Hematopoietic multipotent progenitor cell treated with erythropoietin and hydrocortisone succinate and interleukin-3 and kit ligand, for 15 days (in vitro differentiated cells): ENCODE measurements at places on chromosomes 12 and 14.
A peak's percentile ranks its signal among the peaks of the same experiment; 100 is the strongest.

GRCh38 chr14:90419200-90419599, 22.4 kb downstream of the CALM1 start:
- DNase-seq, result no peak

DNA sequence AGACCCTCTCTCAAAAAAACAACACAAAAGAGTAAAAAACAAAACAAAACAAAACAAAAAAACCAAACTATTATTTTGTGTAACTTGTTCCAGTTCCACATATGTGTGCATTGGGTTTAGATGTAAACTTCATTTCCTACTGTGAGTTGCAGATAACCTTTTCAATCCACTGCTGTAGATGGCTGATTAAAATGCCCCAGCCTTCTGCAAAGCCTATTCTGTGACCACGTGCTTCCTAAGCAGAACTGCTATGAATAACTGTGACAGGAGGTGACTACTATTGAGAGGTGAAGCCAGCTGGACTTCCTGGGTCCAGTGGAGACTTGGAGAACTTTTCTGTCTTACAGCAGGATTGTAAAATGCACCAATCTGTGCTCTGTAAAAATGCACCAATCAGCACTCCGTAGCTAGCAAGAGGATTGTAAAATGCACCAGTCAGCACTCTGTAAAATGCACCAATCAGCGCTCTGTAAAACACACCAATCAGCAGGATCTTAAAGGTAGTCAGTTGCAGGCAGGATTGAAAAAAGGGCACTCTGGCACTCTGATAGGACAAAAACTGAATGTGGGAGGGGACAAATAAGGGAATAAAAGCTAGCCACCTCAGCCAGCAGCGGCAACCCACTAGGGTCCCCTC, 10.3 kb upstream of the ELK3 start:
- DNase-seq, result no peak

DNA sequence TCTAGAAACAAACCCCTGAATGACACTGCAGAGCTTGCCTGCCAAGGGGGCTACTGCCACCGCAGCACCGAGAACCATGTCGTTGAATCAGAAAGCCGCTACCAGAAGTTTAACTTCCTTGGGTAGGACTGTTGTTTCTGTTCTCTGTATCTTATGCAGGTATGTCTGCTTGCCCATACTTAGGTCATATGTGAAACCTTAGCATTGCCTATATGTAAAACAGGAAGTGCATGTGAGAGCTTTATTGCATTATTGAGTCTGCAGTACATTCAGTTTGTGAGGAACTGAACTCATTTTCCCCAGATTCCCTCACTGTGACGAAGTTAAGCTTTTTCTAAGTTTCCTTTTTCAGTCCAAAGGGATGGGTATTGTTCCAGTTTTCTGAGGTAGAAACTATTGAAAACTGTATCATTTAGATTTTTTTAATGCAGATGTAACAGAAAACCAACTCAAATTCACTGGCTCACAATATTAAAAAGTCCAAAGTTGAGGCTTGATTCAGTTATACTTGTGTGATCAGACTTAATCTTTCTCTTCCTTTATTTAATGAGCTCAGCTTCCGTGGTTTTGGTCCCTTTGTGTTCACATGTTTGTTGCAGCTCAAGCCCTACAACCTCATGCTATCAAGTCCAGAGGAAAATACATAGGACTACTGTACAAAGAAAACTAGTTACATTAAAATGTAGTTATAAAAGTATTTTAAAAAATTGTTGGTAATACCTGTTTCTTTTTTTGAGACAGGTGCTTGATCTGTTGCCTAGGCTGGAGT, 6.9 kb downstream of the FBXO34 start:
- DNase-seq, result no peak

GRCh38 chr12:95820096-95820703, 29.6 kb upstream of the NTN4 start:
- peak; percentile 38 for DNase-seq

DNA sequence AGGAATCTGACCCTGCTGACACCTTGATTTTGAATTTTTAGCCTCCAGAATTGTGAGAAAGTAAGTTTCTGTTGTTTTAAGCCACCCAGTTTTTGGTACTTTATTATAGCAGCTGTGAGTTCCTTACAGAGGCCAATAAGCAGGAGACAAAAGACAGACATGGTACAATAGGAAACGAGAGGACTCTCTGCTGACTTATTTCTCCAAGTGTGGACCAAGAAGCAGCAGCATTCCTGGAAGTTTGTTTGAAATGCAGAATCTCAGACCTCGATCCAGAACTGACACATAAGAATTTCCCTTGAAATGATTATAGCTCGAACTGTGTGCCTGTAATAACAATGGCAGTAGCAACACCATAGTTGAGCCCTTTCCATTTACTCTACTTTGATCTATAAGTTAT, 31.9 kb upstream of the LUM start:
- no peak for DNase-seq

DNA sequence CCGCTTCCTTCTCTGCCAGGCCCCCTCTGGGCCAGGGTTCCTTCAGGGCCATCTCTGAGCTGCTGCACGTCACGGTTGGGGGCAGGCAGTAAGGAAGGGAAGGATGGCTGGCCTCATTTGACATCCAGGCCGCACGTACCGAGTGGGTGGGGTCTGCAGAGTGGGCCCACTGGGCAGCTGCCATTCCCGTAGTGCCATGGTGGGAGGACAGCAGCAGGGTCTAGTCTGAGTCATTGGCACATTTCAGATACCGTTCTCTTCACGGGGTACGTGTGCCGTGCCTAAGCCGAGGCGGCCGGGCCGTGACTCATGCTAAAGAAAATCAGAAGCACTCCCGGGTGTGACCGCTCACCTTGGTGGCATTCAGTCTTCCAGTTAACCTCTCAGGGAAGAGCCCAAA, 43.9 kb downstream of the IL31 start:
- DNase-seq, result no peak
